CD4-positive, alpha-beta T cell treated with Interleukin-4 for 1 hour (primary cell): ENCODE measurements at places on chromosomes 2 and 18.

DNA sequence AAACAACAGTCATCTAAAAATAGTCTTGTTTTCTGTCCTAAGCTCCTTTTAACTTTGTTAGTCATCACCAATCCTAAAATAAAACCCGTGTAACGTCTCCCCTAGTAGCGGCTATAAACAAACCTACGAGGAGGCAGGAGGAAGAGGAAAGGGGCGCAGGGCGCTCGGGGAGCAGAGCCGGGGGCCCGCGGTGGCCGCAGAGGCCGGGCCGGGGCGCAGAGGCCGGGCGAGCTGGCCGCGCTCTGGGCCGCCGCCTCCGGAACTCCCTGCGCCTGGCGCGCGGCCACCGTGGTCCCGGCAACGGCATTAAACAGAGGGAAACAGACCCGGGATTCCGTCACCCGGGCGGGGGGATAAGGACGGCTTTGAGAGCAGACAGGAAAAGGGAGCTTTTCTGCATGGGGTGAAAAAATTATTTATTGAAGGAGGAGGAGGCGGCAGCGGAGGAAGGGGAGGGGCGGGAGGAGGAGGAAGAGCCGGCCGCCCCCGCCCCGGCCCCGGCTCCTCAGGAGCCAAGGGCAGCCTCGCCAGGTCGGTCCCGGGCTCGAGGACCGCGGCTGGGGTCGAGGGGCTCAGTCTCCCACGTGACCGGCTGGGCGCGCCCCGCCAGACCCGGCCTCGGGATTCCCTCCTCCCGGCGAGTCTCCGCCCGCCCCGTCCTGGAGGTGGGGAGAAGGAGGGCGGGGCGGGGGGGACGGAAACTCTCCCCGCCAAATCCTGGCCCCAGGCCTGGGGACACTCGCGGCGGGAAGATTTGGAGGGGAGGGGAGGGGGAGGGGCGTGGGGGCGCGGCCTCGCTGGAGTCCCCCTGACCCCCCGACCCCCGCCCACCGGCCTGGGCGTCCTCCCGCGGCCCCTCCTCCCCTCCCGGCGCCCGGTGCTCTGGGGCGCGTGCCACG lies 1.8 kb upstream of the NFATC1 start:
- DNase-seq: peak; percentile 67

- DNase-seq: no peak
These were observed 96.7 kb downstream of the GAREM1 start for GRCh38 chr18:32373995-32374394.

DNA sequence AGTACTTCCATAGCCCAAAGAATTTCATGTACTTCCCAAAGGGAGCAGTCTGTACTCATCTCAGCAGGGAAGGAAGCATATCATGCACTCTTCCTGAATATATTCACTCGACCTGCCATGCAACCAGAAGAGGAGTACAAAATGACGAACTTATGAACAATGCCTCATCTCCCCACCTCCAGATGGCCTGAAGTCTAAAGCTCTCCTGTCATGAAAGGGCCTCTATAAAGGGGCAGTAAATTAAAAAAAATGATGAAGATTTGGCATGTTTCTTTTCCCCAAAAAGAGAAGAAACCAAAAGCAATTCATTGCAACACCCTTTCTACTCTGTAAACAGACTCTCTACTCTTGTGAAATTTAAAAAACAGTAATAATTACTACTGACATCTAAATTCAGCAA lies 1601.1 kb downstream of the LRP1B start:
- DNase-seq: no peak

- DNase-seq: no peak
These were observed 20.9 kb upstream of the TEX44 start for GRCh38 chr2:231571661-231572191.

DNA sequence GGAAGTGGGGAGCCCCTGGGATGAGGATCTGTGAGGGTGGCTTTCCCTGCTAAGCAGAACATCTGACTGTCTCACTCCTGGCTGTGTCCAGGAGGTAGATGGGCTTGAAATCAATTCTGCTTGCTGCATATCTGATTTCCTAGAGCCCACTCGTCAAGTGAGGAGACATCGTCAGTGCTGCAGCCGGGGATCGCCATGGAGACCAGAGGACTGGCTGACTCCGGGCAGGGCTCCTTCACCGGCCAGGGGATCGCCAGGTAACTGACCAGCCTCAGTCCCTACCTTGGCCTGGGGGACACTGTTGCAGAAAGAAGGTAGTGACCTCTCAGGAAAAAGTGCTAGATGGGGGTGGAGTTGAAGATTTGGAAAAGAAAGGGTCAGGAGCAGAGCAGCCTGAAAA lies 31.3 kb downstream of the CNGA3 start:
- no peak for DNase-seq

- DNase-seq: peak; percentile 43
These were observed 5.6 kb downstream of the SLC66A3 start for GRCh38 chr2:11160731-11161455.

- no peak for DNase-seq
These were observed 119.4 kb downstream of the SEPTIN10 start for GRCh38 chr2:109494351-109494750.

- no peak for DNase-seq
These were observed 203.4 kb upstream of the TRIB2 start for GRCh38 chr2:12513339-12513738.

DNA sequence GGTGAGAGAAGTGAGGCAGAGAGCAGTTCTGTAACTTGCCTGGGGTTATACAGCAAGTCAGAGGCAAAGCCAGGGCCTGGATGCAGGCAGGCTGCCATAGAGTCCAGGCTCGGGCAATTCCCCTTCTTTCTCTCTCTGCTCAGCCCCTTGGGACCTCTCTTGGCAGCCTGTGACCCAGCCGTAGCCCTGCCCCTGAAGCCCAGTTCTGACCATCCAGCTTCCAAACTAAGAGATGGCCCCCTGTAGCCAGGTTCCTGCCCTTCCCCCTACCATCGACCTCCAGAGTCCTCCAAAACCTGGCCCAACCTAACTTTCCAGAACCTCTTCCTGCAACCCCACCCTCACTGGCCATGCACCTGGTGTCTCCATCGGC lies 201.2 kb downstream of the CTIF start:
- DNase-seq: no peak

DNA sequence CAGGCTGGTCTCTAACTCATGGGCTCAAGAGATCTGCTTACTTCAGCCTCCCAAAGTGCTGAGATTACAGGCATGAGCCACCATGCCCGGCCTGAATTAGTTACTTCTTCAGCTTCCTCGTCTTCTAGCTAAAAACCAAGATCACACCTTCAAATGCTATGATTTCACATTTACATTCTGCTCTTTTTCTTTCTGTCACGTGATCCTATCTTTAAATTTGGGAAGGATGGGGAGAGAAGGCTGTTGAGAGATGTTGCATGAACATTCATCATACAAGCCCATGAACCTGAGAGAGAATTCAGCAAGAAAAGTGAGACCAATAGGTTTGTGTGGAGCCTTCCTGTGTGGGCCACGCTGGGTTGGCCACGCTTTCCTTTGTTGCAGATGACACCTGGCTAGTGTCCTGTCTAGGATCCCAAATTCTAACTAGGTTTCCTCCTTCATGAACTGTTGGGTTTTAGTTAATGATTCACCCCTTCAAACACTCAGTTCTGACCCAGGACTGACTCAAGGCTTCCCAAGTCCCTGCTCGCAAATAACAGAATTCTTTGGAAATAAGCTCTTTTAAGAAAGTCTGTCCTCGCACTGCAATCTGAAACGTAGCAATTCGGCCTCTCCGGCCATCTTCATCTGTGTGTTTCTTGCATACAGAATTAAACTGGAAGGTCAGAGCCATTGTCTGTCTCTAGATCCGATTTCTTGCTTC lies 57.3 kb upstream of the CREB1 start:
- no peak for DNase-seq

- DNase-seq: no peak
These were observed 59.2 kb downstream of the IL1R2 start for GRCh38 chr2:102050854-102051391.

GRCh38 chr2:177165061-177165583 lies 47.5 kb upstream of the HNRNPA3 start:
- DNase-seq: peak; percentile 17

GRCh38 chr2:71718686-71719085 lies 265.3 kb downstream of the DYSF start:
- no peak for DNase-seq

DNA sequence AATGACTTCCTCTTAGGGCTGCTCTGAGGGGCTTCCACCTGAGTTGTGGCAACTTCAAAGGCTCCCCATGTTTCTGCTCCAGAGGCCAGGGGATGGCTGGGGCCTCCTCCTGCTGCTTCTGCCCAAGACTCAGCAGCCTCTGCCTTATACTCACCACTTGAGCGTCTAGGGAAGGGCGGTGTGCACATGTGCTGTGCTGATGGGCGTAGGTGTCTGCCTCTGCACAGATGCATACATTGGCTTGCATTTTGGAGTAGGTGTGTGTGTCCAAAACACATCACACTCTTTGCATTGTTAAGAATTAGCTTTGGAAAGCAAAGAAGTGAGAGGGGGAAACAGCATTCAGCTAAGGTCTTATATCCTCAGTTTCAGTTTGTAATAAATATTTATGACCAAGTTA lies 85.2 kb downstream of the EN1 start:
- DNase-seq: no peak
